ENCODE measurements at places on chromosomes 6 and 20.

- no peak for DNase-seq
These were observed 68.2 kb downstream of the TRMT6 start for GRCh38 chr20:5882166-5882565.

DNA sequence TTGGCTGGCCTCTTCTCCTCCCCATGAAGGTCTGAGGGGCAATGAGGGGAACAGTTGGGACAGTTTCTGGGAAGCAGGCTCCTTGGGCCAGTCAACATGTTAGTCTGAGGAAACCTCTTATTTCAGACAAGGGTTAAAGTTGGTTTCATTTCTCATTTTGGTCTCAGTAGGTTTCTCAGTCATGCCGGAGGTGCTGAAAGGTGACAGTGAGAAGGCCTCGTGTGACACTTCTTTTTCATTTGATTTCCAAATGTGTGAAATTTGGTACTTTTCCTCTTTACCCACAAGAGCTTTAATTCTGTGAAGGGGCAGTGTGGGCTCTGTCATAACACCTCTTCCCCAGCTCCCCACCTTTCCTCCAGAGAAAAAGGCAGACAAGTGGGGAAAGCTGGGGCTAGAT, 7.5 kb upstream of the GLP1R start:
- DNase-seq: no peak

- no peak for DNase-seq
These were observed 936.7 kb upstream of the CITED2 start for GRCh38 chr6:140311146-140311545.

DNA sequence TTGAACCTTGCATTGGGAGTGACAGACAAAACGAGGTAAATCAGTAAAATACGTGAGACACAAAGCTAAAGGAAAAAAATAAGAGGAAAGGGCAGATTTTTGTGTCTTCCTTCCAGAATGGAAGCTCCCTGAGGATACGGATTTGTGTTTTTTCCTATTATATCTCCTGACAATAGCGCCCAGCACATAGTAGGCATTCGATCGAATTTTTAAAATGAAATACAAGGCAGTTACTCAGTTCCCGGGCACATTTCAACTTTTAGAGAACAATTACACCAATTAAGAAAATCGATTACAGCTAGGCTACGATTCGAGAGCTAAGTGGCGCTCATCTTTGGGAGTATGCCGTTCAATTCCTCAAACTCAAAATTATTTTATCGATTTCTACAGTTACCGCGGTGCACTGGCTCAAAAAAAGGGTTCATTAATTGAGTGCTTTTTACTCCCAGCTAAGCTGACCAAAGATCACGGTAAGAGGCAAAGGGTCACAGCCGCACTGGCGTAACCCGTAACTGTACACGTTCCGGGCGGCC, 443 bp downstream of the RMND1 start:
- no peak for DNase-seq

GRCh38 chr6:110366975-110367374, 8.8 kb upstream of the METTL24 start:
- DNase-seq: no peak

GRCh38 chr20:33709398-33709797, 10.7 kb downstream of the PXMP4 start:
- DNase-seq: no peak

DNA sequence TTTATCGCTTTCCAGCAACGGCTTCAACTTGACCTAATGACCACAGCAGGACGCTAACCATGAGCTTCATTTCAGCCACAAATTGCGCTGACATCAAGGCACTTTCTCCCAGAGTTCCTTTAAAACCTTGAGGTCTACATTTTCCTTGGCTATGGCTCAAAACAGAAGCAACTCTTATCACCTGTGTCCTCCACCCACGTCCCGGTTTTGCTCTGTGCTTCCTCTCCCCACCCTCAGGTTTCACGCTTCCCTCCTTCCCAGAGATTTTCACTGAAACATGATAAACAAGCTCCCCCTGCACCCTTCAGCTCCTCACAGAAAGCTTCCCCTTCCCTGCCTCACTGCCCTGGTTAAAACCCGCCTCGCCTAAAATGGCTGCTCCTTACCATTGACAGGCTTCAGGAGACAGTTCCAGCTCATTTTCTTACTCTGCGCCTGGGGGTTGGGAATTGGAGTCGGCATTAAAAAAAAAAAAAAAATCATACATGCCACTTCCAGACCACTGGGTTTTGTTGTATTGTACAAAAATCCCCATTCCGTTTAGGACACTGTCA, 229.5 kb downstream of the UBE3D start:
- DNase-seq: peak; percentile 28

- DNase-seq: no peak
These were observed 25.2 kb downstream of the UST start for GRCh38 chr6:148771896-148772554.

DNA sequence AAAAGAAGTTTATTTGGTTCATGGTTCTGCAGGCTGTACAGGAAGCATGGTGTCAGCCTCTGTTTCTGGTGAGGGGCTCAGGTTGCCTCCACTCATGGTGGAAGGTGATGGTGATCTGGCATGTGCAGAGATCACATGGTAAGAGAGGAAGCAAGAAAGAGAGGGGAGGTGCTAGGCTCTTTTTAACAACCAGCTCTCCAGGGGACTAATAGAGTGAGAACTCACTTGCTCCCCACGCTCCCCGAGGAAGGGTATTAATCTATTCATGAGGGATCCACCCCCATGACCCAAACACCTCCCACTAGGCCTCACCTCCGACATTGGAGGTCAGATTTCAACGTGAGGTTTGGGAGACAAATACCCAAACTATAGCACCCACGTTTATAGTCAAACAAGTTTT, 4.0 kb upstream of the GJB7 start:
- DNase-seq: no peak

GRCh38 chr20:4604580-4604979, 117.1 kb upstream of the PRND start:
- no peak for DNase-seq

DNA sequence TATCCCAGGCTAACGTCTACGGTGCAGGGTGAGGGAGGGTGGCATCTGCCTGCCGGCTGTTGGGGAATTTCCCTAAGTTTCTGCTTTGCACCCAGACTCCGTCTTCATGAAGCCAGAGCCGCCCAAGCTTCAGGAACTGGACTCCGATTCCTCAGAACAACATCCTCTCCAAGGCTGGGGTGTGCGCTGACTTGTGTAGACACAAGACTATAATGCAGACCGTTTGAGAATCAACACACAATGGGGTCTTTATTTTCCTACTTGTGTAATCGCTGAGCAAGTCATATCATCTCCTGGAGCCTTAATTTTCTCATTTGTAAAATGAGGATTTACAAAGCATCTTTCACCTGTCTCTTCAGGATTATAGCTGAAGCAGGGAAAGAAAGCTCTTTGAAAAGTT, 160.5 kb upstream of the AGPAT4 start:
- DNase-seq: no peak

DNA sequence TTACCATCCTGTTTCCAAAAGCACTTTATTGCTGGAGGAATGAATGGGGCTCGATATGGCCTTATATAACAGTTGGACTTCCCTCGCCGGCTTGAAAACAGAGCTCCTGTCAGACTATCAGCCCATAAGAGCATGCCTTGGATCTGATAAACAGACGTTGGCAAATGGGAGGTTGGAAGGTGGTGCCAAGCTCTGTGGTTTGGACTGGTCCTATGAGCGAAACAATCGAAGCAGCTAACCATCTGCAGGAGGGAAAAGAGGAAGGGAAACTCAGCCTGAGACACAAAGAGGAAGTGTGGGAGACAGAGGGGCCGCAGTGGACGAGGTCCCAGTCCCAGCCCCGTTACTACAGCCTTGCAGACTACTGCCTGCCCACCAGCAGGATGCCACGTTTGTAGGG, 92.9 kb downstream of the TFAP2C start:
- DNase-seq: no peak

- DNase-seq: peak; percentile 84
These were observed 86.2 kb downstream of the PLEKHG1 start for GRCh38 chr6:150685860-150686259.

DNA sequence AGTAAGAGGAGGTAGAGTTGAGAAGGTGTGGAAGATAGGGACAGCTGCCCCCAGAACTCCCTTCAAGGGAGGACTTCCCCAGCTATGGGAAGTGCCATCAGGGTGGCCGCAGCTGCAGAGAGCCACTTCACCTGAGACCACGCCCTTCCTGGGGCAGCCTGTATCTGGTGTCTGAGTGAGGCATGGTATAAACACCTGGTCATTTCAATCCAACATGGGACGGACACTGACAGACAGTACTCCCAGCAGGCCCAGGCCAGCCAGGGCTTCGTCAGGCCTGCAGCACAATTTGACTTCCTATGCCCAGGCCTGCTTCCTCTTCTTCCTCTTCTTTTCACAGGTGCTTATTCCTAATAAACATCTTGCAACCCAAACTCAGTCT, 4.5 kb downstream of the SOX12 start:
- no peak for DNase-seq

DNA sequence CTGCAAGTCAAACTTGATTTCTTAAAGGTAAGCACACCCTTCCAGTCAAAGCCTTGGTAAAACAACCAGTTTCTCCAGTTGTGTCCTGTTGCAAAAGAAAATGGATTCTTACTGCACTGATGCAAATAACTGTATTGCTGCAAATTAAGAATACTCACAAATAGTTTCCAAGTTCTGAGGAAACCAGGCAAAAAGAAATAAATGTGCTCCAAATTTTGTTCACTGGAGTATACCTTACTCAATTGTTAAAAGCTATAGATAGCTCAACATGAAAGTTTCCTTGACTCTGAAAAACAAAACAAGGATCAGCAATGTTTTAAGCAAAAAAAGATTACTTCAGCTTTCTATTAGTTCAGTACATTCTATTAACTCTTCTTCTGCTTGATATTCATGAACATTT, 75.2 kb downstream of the SLC16A10 start:
- DNase-seq: no peak

- no peak for DNase-seq
These were observed 37.1 kb downstream of the SLC16A10 start for GRCh38 chr6:111124406-111124805.

GRCh38 chr6:142805042-142805441, 139.9 kb downstream of the HIVEP2 start:
- no peak for DNase-seq

DNA sequence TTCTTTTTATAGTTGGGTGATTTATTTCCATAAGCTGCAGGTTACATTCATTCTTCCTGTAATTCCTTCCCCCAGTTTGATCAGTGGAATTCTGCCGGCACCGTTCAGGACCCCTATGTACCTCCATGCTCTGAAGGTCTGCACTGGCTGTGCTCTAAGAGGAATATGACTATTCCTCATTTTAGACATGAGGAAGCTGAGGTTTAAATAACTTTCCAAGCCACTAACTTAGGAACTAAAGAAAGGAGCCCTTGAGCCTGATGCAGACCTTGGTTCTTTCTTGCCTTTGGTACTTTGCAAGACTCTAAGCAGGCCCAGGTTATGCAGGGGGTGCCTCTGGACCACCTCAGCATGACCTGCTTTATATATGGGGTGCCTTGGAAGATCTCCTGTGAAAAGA, 318.5 kb downstream of the QKI start:
- no peak for DNase-seq

DNA sequence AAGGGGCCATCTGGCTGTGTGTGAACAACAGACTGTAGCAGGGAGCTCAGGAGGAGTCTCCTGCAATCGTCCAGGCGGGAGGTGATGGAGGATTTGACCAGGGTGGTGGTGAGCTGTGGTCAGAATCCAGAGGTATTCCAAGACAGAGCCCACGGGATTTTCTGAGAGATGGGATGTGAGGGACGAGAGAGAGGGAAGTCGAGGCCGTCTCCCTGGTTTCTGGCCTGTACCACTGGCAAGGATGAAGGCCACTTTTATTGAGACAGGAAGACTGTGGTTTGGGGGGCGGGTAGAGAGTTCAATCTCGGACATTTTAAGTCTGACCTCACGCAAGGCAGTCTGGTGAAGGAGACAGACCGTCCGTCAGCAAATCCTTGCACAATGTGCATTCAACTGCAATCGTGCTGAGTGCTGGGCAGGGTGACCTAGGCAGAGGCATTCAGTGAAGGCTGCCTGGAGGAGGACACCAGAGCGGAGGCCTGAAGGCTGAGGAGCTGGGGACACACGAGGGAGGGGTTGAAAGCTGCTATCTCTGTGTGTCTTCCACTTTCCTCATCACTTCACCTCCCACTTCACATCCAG, 53.9 kb downstream of the PREX1 start:
- DNase-seq: no peak

DNA sequence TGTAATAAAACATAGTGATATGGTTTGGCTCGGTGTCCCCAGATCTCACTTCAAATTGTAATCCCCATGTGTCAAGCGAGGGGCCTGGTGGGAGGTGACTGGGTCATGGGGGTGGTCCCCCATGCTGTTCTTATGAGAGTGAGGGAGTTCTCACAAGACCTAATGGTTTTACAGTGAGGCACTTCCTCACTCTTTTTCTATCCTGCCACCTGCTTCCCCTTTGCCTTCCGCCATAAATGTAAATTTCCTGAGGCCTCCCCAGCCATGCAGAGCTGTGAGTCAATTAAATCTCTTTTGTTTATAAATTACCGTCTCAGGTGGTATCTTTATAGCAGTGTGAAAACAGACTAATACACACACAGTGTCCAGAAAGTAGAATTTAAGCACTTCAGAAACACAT, 78.5 kb downstream of the REPS1 start:
- DNase-seq: no peak

GRCh38 chr6:37877373-37878149, 58.0 kb downstream of the ZFAND3 start:
- DNase-seq: no peak

GRCh38 chr6:3913077-3913957, 64.1 kb downstream of the FAM50B start:
- DNase-seq: peak; percentile 53

DNA sequence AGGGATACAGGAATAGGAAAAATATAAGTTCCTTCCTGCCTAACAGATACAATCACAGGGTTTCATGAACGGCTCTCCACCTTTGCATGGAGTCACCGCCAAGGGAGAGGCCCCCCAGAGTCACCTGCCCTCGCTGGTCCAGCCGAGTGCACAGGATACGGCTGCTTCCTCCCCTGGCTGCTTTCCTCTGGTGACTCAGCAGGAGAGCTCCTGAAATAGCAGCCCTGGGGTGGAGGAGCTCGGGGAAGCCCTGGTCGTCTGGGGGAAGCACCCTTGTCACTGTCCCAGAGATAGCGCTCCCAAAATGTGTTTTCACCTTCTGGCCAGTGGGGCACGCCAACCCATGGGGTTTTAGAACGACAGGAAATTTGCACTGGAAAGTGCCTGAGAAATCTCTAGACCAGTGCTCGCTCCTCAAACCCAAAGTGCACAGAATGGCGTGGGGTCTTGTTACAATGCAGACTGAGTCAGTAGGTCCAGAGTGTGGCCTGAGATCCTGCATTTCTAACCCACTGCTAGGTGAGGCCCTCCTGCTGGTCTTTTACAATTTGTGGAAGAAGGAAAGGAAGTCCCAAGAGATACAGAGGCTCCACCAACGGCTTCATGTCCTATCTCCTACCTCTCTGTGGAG, 35.9 kb upstream of the FAM50B start:
- DNase-seq: no peak

DNA sequence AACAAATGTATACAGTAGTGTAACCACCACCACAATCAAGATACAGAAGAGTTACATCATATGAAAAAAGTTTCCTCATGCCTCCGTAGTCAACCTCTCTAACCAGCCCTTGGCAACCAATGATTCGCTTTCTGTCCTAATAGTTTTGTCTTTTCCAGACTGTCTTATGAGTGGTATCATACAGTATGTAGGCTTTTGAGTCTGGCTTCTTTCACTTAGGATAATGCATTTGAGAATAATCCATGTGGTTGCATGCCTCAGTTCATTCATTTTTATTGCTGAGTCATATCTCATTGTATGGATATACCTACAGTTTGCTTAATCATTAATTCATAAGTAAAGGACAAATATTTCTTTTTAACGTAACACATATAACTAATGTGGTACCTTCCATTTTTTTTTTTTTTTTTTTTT, 86.4 kb upstream of the RIPOR2 start:
- DNase-seq: no peak

Measured in iPS-NIHi11 (cell line).